SJCRH30 (cell line): ENCODE measurements at places on chromosomes 6 and 20.
A peak's percentile ranks its signal among the peaks of the same experiment; 100 is the strongest.

DNA sequence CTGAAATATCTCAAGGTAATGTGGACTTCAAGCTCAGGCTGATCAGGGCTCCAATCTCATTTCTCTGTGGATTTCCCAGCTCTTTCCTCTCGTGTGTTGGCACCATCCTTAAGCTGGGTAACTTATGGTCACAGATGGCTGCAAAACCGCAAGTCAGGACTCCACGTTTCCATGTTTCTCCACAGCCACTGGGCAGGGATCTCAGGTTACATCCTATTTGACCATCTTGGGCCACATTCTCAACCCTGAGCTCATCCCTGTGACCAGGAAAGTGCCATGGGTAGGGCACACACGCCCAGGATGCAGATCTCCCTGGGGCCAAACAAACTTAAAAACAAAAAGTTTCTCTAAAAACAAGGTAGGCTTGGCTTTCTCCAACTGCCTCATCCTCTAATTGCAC lies 15.4 kb downstream of the RPS6KA2 start:
- H3K4me3 ChIP-seq = no peak overlapping the region
- H3K4me1 ChIP-seq = no peaks in the 10 kb centered on the region
- no peaks in the 10 kb centered on the region for H3K27me3 ChIP-seq
- H3K27ac ChIP-seq = no peak overlapping the region
- H3K36me3 ChIP-seq = no peaks in the 10 kb centered on the region
- DNase-seq = peak; percentile 24

DNA sequence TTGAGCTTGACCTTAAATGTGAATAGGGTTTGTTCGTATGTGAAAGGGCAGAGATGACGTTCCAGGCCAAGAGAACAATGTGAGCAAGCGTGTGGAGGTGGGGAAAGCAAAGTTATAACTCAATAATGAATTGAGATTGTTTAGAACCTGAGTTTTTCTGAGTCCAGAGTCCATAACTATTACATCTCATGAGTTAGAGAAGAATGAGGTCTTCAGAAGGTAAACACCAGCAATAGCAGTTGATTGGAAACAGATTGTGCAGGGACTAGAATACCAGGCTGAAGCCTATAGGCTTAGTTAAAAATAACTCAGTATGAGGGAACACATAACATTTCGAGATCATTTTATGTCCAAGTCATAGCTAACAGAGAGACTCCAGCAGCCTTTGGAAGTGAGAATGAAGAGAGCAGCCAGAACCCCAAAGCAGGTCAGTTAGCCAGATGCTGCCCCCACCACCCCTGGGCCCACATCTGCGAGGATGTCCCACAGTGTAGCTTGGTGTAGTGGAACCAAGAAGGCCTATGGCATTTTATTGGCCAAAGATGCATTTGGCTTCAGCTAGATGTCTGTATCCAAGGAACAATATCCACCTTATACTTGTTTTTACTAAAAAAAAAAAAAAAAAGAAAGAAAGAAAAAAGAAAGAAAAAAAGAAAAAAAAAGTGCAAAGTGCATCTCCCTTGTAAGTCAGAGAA lies 121.7 kb downstream of the TNFRSF21 start:
- H3K27me3 ChIP-seq = no peaks in the 10 kb centered on the region
- no peaks in the 10 kb centered on the region; the same call in 1 of the 2 replicates for H3K4me1 ChIP-seq
- H3K36me3 ChIP-seq = no peaks in the 10 kb centered on the region
- H3K4me3 ChIP-seq = no peak overlapping the region
- no peak for DNase-seq

GRCh38 chr20:7257692-7258466 lies 490.4 kb downstream of the BMP2 start:
- no peaks in the 10 kb centered on the region for H3K4me1 ChIP-seq
- no peak for DNase-seq
- H3K27ac ChIP-seq = no peak overlapping the region
- H3K4me3 ChIP-seq = no peak overlapping the region

DNA sequence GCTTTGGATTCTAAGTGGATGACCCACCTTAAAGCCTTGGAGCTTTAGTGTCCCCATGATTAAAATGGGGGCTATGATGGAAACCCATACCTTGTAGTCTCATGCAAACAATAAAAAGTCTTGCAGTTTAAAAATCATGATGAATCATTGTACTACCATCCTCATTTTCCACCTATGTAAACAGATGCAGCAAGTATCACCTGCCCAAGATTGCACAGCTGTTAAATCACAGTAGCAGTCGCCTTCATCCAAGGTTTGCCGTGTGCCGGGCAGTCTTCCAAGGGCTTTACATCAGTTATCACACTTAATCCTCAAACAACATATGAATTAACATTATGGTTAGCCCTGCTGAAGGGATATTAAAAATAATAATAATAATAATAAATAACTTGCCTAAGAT lies 210.3 kb downstream of the FOXA2 start:
- no peak overlapping the region for H3K4me3 ChIP-seq
- peak overlapping the region; percentile 69; the same call in 1 of the 2 replicates for H3K27ac ChIP-seq
- no peaks in the 10 kb centered on the region for H3K36me3 ChIP-seq
- H3K4me1 ChIP-seq = peaks cover 44% of the 10 kb centered on the region
- H3K27me3 ChIP-seq = no peaks in the 10 kb centered on the region

DNA sequence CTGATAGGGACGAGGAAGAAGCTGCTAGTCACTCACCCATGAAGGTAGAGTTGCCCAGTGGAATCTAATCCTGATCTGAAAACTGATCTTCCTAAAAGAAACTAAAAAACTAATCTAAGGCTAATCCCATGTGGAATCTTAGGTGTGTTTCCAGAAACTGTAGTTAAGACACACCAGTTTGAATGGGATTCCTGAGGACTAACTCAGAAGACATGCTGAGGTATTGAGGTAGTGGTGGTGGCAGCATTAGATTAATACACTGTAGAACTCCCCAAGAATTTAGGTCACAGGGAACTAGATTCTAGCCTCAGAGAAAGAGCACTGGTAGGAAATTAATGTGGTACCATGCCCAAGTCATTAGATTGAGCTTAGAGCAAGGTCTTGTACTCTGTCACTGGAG lies 19.6 kb upstream of the AKAP7 start:
- no peaks in the 10 kb centered on the region for H3K36me3 ChIP-seq
- H3K4me1 ChIP-seq = no peaks in the 10 kb centered on the region
- H3K27me3 ChIP-seq = no peaks in the 10 kb centered on the region
- no peak overlapping the region for H3K27ac ChIP-seq

GRCh38 chr6:119407156-119407555 lies 57.6 kb upstream of the MAN1A1 start:
- no peaks in the 10 kb centered on the region for H3K36me3 ChIP-seq
- H3K4me1 ChIP-seq = no peaks in the 10 kb centered on the region
- H3K27ac ChIP-seq = no peak overlapping the region
- no peak for DNase-seq
